ENCODE measurements at places on chromosomes 11 and 22.

DNA sequence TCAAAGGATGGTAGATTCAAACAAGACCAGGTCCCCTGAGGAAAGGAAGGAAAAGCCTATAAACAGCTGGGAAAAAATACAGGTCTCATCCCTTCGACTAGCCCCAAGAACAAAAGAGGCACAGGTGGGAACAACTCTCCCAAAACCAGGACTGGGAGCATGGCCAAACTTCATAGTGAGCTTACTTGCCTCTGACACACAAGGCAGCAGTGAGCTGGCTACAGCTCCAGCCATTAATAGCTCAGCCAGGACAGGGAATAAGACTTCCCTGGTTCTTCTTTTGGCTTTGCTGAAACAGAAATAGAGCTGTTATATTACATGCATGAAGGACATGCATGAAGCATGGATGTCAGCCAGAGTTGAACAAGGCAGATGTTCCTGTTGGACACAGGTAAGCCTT is at the start of gene OR10A2:
Gene OR10A2 (plus strand): TSS at position 97 of the 400 bp plus-strand sequence. CDS start 6,698 bp downstream, outside the sequence.
- no peak for DNase-seq

- DNase-seq, result no peak
Observed at GRCh38 chr11:65809496-65809895, 22.6 kb downstream of the OVOL1 start.

DNA sequence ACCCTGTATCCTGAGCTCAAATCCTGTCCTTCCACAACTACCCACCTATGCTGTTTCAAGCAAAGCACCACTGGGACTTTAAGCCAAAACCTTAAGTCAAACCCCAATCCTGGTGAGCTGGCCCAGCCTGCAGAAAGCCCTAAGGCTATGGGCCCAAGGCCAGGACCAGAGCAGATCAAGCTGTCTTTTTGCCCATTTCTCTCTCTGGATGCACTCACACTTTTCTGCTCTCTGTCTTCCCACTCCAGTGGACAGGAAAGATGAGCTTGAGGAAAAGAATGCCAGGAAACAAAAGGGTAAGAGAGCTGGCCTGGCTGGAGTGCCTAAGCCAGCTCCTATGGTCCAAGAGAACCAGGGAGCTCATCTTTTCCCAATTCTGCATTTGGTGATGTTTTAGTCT is 284.3 kb upstream of the ISX start:
- no peak for DNase-seq

DNA sequence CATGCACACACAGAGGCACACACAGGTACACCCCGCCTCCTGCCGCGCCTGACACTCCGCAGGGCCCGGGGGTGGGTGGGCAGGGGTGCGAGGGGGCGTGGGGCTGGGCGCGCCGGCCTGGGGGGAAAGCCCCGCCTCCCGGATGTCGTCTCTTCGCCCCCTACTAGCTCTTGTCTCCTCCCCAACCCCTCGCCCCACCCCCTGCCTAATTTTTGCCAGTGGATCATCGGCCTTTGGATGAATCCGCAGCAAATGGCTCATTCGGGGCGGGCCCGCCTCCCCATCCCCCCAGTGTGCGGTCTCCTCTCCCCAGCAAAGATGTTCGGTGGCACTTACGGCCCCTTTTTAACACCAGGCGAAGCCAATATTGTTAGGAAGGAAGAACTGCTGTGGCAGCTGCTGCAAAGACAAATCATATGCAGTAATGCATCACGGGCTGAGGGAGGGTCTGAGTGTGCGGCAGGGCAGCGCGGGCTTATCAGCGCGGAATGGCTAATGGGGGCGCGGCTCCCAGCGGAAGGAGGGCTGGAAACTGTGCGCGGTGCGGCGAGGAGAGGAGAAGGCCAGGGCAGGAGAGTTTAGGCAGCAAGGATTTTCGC is 13.4 kb upstream of the NECTIN1 start:
- no peak for DNase-seq

DNA sequence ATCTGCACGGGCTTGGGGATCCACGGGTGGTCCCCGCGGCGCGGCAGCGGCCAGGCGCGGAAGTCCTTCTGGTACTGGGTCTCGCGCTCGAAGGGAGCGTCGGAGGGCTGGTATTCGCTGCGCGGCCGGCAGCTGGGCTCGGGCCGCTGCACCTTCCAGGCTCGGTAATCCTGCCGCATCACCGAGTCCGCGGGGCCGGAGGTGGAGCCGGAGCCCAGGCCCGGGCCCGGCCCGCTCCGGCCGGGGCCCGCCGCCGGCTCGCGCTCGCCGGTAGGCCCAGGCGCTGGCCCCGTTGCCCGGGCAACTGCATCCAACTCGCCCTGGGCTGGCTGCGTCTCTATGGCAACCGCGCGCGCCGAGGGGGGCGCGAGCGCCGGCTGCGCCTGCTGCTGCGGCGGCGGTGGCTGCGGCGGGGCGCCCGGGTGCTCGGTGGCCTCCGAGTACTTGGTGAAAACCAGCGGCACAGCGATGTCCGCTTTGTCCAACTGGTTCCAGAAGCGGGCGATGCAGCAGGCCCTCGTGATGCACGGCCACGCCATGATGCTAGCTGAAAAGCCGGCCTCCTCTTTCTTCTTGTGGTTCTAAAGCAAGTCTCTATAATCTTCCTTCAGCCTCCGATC is 897 bp downstream of the MAP6 start:
- DNase-seq, result no peak

GRCh38 chr22:46054091-46055073 is 77.4 kb upstream of the WNT7B start:
- no peak for DNase-seq

DNA sequence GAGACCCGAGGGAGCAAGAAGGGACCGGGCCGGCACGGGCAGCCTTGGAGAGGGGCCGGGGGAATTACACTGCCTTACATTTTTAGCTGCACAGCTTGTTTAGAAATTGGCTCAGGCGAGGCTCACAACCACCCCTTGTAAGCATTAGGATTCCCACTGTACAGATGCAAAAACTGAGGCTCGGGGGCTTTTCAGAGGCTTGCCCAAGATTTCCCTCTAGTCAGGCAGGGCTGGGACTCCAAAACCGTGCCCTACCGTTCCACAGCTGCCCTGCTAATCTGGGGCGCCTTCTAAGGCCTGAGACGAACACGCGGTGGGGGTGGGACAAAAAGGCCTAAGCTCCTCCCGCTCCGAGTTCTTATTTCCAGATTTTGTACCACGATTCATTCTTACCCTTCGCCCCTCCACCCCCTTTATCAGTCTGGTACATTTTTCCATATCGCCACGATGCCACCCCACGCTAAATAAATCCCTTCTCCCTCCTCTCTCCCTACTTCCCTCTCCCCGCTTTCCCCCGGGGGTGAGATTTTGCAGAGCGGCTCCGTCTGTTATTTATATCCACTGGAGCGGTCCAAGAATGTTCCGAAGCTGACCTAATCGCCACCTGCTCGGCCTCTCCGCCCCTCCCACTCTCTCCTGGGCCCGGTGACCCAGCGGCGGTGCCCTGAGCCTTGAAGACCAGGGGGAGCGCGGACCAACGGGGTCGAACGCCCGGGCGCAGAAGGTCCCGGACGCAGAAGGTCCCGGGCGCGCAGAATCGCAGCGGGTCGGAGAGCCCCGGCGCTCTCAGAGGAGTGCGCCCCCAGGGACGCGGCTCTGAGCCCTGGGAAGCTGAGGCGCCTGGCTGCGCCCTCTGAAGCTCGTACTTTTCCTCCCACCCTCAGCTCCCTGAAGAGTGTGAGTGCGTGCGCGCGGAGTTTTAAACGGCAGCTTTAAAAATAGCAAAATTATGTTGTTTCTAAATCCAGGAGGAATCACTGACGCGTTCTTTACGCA is 764 bp upstream of the PACSIN3 start:
- no peak for DNase-seq

DNA sequence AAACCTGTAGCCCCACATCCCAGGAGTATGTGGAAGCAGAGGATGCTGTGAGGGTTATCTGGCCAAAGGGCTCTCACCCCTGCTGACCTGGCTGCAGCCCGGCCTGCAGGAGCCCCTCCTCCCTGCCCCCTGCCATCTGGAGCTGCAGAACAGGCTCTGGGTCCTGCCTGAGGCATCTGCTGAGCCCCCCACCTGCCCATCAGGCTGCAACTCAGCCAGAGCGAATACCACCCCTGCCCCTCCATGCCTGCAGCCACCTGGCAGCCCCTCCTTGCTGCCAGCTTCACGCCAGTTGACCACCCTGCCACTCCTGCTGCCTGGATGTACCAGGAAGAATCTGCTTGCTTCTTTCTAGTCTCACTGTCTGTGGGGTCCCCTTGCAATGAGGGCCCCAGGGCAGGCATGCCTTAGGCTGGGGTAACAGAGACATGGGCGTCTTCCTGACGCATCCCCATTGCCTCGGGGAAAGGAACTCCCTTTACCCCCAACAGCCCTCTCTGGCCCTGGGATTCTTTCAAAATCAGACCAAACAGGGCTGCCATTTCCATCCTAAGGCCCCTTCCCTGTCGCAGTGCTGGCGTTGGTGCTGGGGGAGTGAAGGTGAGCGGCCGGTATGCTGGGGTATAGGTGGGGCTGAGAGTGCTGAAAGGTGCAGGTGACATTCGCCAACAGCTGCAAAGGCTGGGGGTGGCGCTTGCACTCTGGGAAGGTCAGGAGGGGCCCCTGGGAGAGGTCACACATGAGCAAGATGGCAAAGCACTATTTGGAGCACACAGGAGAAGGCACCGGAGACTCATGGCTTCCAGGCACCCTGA is 1334.6 kb downstream of the TBC1D22A start:
- no peak for DNase-seq

GRCh38 chr11:118657238-118657637 is 22.2 kb downstream of the TREH start:
- DNase-seq, result no peak

GRCh38 chr11:9886595-9886994 is 222.7 kb downstream of the SWAP70 start:
- no peak for DNase-seq

GRCh38 chr22:41912338-41913039 is 2.4 kb downstream of the SHISA8 start:
- DNase-seq, result no peak

- DNase-seq, result no peak
Observed at GRCh38 chr22:27641049-27641795, 160.3 kb downstream of the MN1 start.

- DNase-seq, result no peak
Observed at GRCh38 chr11:129992161-129992944, 10.3 kb downstream of the PRDM10 start.

- no peak for DNase-seq
Observed at GRCh38 chr11:19769820-19770219, 57.2 kb downstream of the NAV2 start.

GRCh38 chr11:64649291-64649697 is 58.3 kb downstream of the SLC22A12 start:
- DNase-seq, result no peak

- DNase-seq, result no peak
Observed at GRCh38 chr11:7427733-7428132, 57.6 kb upstream of the OLFML1 start.

DNA sequence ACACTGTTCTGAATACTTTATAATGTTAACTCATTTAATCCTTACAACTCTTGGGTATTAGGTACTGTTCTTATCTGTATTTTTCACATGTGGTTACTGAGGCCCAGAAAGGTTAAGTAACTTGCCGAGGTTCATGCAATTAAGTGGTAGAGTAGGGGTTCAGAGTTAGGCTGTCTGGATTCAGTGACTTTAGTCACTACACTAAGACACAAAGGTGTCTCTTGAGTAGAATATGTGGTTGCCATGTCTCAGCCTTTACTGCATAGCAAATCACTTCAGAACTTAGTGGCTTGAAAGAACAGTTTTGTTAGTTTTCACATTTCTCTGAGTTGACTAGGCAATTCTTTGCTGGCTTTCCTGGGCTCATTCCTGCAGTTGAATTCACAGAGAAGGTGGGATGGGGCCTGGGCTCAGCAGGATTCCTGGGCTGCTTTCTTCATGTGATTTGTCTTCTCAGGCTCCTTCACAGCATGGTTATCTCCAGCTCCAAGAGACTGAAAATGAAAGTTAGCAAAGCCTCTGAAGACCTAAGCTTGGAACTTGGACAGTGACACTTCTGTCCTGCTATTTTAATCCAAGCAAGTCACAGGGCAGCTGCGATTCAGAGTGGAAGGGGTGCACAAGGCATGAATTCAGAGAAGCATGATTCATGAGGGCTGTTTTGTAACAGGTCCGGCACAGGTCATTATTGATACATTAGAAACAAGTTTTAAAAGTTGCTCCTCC is 68.3 kb downstream of the SPECC1L start:
- no peak for DNase-seq

- no peak for DNase-seq
Observed at GRCh38 chr11:10541561-10541930, 559 bp upstream of the RNF141 start.

DNA sequence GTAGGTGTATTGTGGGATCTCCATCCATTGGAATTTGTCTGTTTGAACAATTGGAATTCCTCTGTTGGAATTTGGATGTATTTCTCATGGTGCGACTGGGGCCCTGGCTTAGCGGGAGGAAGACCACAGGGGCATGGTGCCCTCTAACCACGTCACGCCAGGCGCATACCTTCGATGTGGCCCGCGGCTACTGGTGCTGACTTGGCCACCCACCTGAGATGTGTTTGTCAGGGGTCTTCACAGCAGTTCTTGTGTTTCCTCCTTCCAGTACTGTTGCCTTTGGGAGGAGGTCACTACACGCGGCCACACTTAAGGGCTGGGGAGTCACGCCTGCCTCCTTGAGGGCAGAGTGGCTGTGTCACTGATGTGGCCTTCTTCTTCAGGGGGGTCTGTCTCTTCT is 36.6 kb upstream of the GRAMD4 start:
- DNase-seq, result no peak

GRCh38 chr11:118380571-118380970 is 20.8 kb upstream of the ATP5MG start:
- no peak for DNase-seq

GRCh38 chr11:82559609-82560008 is 174.1 kb downstream of the FAM181B start:
- DNase-seq, result no peak

- DNase-seq, result no peak
Observed at GRCh38 chr22:37237371-37238268, 6.4 kb downstream of the RAC2 start.

GRCh38 chr11:16148301-16148931 is 207.9 kb downstream of the SOX6 start:
- no peak for DNase-seq

GRCh38 chr22:39021552-39022250 is 774 bp downstream of the APOBEC3D start:
- DNase-seq, result no peak

DNA sequence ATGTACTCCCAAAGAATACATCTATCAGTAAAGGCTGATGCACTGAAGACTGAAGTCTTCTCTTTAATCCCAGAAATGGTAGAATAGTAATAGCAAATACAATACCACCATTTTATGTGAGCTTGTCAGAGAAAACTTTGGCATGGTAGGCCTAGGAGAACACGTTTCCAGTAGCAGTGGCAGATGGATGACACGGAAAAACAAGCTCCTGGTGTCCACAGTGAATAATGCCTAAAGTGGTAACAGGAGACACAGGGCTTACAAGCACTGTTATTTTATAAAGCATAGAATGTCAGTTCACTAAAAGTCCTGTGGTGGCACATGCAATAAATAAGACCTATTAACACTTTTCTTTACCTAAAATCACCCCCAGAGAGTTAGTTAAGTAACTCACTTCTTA is 277.6 kb downstream of the TTC28 start:
- no peak for DNase-seq

Measured in GM12864 (cell line).